Mesenchymal stem cell (in vitro differentiated cells and primary cell): ENCODE measurements at places on chromosomes 13 and 19.
A peak's percentile ranks its signal among the peaks of the same experiment; 100 is the strongest.

DNA sequence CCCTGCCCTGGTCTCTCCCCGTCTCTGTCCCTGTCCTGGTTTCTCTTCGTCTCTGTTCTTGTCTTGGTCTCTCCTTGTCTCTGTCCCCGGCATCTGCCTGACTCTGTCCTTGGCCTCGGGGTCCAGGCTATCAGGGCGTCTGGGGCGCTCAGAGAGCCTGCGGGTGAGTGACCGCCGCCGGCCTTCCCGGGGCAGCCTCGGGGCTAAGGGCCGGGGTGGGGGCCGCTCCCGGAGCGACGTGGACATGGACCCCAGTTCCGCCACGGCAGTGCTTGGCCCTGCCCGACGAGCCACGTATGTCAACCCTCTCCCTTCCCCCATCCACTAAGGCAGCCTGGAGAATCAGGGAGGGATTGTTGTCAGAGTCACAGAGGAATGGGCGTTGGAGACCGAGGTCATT is 14.8 kb downstream of the ARHGEF1 start:
- no peak for DNase-seq

DNA sequence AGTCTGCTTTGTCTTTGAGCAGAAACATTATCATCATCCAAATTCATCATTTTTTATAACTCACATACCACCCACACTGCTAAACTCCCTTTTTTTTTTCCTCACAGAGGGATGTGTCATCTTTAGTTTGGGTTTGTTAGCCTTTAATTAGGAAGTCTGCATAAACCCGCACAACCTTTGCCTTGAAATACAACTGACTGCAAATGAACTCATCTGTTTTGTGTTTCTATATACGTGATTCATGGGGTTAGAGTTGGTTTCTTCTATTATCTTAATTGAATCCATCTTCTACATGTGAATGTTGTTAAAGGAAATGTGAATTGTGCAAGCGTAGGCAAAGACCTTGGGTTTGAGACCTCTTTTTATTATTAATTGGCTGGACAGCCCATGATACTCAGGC is 102.7 kb downstream of the SLAIN1 start:
- no peak for DNase-seq

DNA sequence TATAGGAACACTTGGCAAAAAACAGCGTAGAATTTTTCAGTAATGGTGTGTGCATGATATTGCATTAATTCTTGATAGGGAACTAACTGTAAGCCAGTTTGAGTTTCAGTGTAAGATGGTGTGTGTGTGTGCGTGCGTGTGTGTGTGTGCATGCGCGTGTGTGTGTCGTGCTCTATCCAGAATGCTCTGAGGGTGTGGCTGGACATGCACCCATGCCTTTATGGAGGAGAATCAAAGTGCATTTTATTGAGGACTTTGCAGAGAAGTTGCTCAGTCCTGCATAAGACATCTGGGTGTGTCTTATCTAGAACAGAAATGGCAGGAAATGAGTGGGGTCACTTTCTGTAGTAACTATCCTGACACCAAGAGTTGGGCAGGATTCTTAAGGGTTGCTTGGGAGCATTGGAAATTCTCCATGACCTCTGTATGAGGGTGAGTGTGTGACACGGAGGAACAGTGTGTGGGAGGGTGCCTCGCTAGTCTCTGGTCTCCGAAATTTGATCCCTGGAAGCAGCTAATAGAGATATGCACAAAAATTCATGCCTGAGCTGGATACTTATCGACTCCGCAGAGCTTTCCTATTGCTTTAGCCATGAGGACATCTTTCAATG is 252.2 kb downstream of the TSHZ3 start:
- DNase-seq = no peak

GRCh38 chr13:88656751-88657150 is 985.6 kb downstream of the SLITRK5 start:
- no peak for DNase-seq

- DNase-seq = peak; percentile 75
Measured at GRCh38 chr19:55080121-55080967, 4.7 kb downstream of the EPS8L1 start.

DNA sequence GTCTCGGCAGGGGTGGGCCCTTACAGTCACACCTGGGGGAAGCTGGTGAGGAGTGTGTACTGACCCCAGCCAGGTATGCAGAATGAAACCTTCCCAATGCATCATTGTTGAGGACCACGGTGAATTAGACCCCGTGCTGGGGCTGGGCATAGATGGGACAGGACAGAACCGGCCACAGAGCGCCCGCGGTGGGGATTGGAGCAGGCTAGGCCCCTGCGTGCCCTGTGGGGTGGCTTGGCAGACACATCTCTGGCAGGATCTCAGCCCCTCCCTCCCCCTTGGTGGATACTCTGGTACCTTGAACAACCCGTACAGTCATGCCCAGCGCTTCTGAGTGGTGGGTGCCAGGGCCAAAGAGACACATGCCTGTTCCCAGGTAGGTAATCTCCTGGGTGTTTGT is 200.6 kb downstream of the TEX29 start:
- no peak for DNase-seq

DNA sequence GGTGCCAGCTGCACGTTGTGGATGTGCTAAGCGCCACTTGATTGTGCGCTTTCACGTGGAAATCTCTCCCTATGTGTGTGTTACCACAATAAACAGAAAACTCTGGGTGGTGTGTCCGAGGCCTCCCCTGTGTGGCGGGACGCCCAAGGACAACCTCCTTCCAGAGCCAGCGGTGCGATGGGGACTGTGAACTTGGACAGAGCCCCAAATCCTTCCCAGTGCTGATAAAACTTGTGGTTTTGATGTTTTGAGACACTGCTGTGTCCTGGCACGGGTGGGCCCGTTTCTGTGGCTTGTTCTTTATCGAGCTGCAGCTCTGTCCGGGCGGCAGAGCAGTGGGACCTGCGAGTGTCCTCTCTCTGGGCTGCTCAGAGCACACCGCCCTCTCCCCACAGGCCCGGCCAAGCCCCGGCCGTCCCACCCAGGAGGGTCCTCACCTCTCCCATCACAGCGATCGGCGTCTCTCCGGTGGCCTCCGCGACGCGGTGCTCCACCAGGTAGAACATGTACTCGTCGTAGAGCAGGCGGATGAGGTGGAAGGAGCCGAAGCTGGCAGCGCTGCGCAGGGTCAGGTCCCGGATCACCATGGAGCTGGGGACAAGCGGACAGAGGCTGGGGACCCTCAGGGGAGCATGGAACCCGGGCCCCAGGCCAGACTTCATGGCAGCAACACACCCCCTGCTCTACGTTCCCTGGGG is 18.8 kb upstream of the RANBP3 start:
- no peak for DNase-seq

- no peak for DNase-seq
Measured at GRCh38 chr13:71829547-71829946, 37.5 kb downstream of the DACH1 start.

GRCh38 chr13:109012115-109012514 is 382.7 kb downstream of the MYO16 start:
- no peak for DNase-seq

- DNase-seq = no peak
Measured at GRCh38 chr19:52518646-52519045, 8.8 kb upstream of the ZNF808 start.

- DNase-seq = no peak
Measured at GRCh38 chr13:93502987-93503615, 276.5 kb downstream of the GPC6 start.

GRCh38 chr13:76887076-76887563 is 915 bp upstream of the KCTD12 start:
- no peak for DNase-seq

DNA sequence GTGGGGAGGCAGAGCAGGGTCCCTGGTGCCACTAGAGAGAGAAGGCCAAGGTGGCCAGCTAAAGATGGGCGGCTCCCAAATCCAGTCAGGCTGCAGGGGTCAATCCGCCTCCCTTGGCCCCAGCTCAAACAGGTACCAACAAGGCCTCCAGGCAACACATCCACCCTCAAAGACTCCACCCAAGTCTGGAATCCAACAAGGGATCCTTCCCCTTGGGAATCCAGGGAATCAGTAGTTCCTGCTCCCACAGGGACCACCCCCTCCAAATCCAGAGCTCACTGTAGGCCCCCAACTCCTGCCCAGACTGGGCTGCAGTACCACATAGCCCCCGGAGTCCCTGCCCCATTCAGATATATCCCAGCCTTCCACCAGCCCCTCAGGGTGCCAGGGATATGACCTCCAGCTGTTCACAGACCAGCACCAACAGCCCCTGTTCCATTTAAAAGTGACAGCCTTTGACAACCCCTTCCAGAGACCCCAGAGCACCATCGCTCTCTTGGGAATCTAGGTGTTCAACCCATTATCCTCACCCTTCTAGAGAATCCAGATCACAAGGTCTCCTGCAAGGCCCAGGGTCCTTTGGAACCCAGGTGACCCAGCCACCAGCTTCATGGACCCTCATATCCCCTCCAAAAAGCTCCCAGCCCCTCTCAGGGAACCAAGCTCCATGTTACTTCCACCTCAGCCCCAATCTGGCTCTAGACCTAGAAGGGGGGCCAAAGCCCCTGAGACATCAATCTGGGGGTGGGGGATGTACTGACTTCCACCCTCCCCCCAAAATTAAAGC is 3.2 kb downstream of the ERF start:
- no peak for DNase-seq
